ENCODE measurements at places on chromosomes 5 and 9. TPM values are rescaled to one million over a fixed set of nuclear protein-coding genes. Genes with fewer than 3 reads are reported as not detected.

FAT2 gene
- not detected for total RNA-seq

AGPAT2 gene
- total RNA-seq = 117 TPM

- no peak for DNase-seq
These were observed 206.1 kb downstream of the RGS3 start for GRCh38 chr9:113669522-113670115.

DNA sequence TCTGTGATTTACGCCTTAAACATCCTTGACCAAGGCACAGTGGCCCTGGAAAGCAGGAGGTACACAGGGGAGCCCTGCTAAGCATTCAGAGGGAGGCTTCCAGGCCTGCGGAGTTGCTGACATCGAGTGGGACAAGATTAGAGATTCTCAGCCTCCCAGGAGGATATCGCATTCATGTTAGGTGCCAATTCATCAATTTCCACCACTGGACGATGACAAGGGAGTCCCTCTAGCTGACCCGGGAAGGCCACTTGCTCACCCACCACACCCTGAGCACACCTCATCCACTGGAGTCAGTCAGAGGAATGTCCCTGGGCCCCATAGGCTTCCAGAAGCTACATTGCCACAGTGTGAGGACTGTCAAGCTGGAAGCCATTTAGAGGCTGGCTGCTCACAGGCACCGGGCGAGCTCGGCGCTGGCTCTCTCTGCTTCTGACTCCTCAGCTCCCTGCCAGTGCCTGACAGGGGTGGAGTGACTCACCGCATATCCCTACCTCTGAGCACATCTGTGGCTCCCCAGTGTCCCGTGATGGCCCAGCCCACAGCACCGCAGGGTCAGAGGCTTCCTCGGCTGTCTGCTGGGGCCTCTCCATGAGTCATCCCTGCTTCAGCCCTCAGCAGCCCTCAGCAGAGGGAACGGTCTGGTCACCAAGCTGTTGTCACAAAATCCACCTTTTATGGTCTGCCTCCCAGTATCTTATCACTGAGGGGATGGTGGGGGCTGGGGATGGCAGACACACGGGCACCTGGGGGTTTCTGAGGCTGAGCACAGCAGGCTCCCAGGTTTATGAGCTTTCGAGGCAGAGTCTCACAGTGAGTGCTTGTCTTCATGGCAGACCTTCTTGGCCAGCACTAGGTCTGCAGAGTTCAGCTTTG is 117.5 kb downstream of the ZNF608 start:
- no peak for DNase-seq

DNA sequence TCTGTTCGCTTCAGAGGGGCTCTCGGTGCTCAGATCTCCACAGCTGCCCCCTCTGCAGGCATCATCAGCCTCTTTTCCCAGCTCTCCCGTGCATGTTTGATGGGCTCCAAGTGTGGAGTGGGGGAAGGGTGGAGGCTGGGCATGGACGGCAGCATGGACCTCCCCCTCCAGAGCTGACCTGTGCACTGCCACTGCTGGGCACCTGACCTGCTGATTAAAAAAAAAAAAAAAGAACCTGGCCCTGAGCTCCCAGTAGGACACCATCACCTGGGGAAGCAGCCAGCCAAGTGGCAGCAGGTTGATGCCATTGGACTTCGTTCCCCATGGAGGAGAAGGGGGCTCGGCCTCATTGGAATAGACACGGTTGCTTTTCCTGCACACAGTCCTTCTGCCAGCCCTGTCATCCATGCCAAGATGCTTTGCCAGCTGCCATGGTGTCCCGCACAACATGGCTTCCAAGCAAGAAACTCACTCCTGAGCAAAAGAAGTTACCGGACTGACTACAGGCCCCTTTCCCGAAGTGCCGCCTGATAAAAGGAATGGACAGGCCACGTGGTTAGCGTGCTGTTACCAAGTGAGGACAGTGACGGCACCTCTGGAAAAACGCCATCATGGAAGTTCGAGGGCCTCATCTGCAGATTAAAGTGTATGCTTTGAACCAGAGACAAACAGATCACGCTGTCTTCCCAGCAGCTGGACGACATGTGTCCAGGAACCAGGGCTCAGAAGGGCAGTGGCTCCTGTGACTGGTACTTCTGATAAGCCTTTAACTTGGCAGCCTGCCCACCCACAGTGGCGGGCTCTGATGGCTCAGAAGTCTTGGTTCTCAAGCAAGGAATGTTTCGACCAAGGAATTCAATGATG is 14.7 kb upstream of the BRD3OS start:
- no peak for DNase-seq

GABBR2 gene
- not detected for total RNA-seq

SHISAL2B gene
- total RNA-seq = not detected

HEMGN gene
- not detected for total RNA-seq

C5orf58 gene
- not detected for total RNA-seq

DNA sequence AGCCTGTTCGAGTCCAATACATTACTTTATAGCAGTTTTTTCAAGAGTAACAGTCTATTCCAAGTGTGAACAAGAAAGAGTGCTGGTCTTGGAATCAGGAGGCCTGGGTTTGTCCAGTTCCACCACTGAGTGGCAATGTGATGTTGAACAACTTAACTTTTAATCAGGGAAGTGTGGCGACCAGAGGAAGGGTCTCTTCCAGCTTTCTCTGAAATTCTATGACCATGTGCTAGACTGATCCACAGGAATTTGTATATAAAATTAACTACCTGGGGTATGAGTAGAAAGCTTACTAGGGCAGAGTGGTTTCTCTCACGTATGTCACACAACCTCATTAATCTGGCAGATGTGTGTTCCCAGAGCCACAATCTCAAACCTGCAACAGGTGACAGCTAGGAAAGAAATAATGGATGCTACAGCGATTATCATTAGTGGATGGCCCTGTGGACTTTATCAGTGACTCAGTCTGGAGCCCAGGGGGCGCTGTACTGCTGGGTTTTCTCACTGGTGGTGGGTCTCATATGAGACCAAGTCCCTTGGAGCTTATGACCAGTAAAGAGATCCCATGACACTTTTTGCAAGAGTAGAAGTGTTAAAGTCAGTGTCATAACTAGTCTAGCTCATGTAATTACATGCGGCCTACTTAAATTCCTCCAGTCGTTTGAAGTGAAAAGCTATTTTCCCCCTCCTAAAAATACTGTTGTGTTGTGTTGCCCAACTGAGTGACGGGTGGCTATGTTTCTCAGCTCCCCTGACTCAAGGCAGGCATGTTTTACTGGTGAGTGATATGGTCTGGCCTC is 116.5 kb downstream of the GDNF start:
- no peak for DNase-seq

ADRA1B gene
- total RNA-seq = 13.5 TPM

GARIN3 gene
- not detected for total RNA-seq

Measured in right lobe of liver (tissue), 6 donors.